ENCODE measurements at places on chromosomes 4 and X.

DNA sequence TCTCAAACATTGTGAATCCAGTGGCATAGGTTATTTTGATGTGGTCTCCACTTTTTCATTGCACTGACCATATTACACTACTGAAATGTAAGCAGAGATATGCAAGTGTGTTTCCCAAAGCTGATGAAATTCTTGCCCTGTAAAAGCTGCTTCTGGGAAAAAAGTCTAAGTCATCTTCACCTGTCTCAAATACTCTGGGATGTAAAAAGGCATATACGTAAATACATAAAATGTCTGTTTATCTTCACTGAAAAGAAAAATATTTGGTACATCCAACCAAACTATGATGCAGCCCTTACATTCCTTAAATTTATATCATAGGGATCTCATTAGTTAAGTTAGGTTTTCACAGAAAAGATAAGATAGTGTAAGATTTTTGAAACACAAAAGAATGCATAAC lies 7.9 kb downstream of the KDR start:
- no peak for DNase-seq

GRCh38 chrX:790041-790506 lies 159.5 kb downstream of the SHOX start:
- no peak for DNase-seq

- no peak for DNase-seq
These were observed 168.2 kb downstream of the AMELX start for GRCh38 chrX:11461201-11462001.

DNA sequence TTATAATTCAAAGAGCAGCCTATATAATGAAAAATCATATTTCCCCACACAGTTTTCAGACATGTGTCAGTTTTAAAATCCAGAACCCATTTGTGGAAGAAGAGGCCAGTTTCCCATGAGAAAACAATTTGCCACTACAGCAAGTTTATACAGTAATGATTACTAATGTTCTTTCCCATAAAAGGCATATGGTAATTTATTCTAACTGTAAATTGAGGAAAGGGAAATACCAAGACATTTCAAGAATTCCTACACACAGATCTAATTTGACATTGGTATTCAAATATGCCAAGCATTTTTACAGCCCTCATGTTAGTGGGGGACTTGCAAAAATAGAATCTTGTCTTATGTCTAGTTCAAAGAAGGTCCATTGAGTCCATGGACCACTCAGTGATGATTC lies 1368.6 kb downstream of the FSTL5 start:
- no peak for DNase-seq

GRCh38 chr4:84219656-84220055 lies 279.4 kb downstream of the NKX6-1 start:
- no peak for DNase-seq

DNA sequence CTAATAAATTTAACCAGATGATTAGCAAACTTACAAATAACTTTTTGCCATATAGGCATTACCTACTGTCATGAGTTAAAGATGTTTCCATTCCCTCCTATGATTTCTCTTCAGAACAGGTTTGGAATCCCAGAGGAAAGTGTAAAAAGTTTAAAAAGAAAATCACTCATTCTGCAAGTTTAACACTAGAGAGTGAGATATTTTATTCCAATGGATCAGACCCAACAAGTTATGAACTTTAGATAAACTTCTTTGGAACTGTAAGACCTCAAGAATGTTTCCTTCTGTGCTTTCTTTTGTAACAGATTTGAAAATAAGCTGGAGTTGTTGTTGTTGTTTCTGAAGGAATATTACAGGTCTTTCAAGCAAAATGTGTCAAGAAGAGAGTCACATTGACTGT lies 51.6 kb downstream of the PPP3CA start:
- DNase-seq = no peak

DNA sequence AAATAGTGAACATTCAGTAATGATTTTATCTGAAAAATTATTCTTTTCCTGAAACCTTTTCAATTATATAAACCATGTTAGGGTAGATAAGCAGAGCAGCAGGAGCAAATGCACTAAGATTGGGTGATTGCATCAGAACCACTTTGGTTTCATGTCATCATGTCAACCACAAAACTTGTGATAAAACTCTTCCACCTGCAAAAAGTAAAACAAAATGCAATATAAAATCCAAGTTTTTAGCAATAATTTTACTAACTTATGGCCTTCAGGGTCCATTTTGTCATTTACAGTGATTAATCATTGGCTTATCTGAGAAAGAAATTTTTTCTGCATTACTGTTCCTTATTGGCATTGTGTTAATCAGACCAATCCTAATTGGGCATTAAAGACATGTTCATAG lies 42.4 kb downstream of the NHS start:
- no peak for DNase-seq

DNA sequence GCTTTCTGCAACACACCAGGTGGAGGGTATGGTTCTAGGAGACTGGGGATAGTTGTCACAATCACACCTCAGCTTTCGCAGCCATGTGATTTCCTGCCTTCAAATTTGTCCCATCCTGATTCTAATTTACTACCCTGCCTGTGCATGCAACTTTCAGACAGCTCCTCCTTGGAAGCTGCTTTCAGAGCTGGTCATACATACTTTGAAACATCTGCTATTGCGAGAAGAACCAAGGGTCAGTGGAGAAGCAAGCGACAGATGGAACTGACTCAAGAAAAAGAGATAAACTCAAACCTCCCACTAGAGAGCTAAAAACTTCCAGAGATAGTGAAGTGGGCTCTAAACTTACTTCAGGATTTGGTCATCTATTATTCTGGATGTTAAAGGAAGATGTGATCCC lies 381.7 kb upstream of the FGF13 start:
- no peak for DNase-seq

DNA sequence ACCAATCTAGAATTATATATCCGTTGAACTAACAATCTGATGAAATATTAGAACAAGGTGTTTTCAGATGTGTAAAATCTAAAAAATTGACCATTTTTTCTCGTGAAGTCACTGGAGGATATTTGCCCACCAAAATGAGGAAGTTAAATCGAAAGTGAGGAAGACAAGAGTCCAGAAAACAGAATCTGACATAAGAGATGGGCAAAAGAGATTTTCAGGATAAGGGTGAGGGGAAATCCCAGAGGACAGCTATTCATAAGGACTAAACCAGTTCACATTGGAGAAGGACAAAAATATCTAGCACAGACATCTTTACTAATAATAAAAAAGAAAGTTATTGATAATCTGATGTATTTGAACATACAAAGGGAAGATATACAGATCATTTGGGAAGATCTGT lies 18.7 kb upstream of the ALG13 start:
- no peak for DNase-seq
